NCI-H748 treated with DMSO at 0.1 percent for 48 hours (cell line): ENCODE measurements at places on chromosomes 1 and 21.

GRCh38 chr1:181674617-181675016 lies 191.3 kb downstream of the CACNA1E start:
- no peak for DNase-seq

DNA sequence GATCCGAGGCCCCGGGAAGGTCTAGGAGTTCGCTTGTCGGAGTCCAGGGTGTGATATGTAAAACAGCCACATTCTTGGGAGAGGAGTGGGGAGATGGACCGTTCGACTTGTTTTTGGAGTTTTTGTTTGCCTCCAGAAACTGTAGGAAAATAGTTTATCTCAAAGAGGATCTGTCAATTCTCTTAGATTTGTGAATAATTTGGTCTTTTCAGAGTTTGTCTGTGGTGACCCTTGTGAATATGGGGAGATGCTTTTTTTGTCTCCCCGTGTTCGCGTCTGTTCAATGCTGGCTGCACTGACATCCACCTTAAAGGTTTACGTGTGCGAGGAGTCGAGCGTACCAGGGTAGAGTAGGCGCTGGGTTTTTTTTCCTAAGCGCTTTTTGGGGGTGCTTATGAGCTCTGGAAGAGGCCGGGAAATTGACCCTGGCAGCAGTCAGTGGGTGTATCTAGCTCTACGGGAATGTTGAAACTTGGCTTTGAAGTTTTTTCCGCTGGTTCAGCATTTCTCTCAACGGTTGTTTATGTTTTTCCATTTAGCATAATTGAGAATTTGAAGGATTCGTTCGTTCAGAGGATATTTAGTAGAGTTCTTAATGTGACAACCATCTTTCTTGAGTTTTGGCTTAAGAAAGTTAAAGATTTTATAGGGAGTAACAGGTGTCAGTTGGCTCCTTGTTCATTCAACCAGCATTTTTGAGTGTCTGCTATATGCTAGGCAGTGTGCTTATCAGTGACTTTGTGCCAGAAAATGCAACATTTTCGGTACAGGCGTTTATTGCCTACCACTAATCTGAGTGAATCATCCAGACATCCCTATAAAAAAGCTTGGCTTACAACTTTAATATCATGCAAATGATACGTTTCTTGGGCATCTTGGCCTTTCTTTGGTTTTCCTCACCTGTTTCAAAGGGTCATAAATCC lies 1.2 kb downstream of the SZRD1 start:
- no peak for DNase-seq

- DNase-seq: no peak
These were observed 43.3 kb upstream of the DIRAS3 start for GRCh38 chr1:68093737-68094136.

DNA sequence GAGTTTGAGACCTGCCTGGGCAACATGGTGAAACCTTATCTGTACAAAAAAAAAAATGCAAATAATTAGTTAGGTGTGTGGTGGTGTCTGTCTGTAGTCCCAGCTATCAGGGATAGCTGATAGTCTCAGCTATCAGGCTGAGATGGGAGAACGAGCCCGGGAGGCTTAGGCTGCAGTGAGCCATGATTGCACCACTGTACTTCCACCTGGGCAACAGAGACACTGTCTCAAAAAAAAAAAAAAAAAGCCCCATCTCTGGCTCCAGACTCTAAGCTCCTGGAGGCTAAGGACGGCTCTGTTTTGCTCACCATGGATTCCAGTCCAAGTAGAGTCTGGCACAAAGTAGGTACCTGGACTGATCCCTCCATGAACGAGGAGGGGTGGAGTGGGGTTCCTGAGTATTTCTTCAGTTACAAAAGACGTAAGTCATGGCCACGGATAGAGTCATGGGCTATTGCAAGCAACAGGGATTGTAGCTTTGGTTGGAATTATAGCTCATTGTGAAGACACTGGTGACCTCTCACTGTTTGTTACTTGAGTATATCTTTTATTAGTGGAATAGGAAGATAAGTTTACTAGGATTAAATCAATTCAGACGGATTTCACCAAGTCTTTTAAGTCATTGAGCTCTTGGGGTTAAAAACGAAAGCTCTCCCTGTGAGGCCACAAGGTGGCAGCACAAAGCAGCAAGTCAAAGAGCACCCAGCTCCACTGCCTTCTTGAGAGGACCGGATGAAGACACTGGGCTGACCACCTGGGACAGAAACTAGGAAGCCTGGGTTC lies 35.6 kb upstream of the TMEM61 start:
- DNase-seq: peak; percentile 43

DNA sequence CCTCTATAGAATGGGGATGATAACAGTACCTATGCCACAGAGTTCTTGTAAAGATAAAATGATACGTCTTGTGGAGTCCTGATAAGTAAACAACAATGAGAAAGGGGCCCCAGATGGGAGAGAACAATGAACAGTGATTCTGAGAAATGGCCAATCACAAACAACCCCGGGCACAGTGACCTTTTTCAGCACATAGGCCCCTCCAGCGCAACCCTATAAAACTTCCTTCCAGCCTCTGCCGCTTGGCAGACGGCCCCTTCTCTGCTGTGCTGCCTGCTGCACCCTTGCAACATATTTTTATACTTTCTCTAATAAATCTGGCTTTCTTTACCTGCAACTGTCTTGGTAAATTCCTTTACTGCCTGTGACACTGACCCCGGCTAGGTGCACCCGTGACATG lies 8.9 kb downstream of the RCAN1 start:
- no peak for DNase-seq

DNA sequence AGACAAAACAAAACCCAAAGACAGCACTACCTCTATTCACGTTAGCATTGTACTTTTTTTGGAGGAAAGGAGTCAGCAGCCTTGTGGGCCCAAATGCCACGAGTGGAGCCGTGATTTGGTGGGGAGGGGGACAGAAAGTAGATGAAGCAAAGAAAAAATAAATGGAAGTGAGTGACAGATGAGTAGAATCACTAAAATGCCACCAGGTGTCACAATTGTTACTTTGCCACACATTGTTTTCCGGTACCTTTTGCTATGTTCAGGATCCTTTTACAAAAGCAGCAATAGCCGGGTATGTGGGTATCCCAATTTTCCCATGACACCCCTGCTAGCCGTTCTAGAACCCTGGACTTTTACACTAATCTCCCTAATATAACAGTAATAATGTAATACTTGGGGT lies 85.0 kb upstream of the AK4 start:
- DNase-seq: peak; percentile 19

- DNase-seq: no peak
These were observed 155.1 kb downstream of the FGGY start for GRCh38 chr1:59452026-59452425.

DNA sequence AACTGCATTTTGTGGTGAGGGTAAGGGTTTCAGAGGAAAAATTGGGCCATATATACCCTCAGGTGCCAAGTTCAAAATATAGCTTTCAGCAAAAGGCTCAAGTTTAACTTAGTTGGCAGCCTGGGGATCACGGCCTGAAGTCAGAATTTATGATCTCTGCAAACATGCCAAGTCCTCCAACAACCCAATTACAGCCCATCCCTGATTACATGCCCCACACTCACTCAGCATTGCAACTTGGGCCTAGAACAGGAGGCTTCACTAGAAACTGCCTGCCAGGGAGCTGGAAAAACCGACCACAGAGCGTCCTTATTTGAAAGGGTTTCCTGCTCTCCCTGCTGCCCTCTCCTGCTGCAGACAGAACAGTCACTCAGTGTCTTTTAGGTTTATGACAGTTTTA lies 12.4 kb downstream of the FYB2 start:
- DNase-seq: no peak

DNA sequence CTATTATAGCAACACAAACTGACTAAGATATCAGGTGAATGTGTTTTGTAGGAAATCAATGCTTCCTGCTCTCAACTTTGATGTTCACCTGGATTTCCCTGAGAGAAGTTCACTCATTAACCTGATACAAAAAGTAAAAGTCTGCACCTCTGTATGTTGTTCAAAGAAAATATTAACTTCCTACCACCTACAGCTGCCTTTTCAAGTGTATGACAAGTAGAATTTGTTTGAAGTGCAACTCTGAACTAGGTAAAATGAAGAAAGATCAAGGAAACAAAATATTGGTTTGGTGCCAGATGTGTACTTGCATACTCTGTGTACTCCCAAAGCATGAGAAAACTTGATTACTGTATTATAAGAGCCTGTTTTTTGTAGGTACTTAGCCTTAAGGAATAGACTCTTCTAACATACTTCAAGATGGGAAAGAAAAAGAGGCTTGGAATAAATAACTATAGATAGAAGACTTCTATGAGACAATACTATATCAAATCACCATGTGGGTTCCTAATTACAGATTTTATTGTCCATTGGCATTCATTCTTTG lies 193.4 kb downstream of the APP start:
- DNase-seq: no peak

DNA sequence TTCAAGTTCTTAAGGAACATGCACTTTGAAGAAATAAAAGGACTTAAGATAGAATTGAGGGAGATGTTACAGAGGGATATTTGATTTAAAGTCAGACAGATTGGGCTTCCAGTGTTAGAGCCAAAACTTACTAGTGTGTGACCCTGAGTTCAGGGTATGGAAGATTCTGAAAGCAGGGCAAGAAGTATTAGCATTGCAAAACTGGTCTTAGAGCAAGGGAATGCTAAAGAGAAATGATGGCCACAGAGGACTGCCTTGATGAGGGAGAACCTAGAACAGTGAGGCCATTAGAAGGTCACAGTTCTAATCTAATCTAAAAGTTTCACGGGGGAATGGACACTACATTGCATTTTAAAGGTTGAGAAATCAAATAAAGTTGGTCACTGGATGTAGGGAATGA lies 45.5 kb downstream of the UROD start:
- no peak for DNase-seq

DNA sequence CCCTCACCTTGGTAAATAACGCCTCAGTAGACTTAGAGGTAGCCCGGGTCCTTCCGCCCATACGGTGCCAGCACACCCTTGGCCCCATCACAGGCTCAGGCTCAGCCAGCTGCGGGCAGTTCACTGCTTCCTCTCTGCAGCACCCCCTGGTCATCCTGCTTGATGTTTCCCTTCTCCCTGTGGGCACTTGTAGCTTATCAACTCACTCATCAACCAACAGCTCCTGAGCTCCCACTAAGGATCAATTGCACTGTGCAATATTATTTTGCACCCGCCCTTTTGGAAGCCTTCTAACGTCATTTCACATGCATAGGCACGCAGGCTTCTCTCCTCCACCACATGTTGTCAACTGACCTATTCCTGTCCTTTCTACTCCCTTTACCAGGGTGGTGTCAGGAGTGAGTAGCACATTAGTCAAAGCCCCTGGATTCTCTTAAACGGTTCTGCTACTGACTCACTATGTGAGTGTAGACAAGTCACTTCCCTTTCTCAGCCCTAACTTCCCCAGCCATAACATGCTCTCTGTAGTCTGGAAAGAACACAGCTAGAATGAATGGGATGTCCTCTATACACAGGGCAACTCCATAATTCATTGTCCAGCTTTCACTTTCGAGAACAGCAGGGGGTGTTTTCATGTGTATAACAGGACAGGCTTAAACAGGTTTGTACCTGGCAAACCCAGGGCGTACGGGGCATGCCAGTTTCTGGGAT lies 47.1 kb upstream of the IRF2BP2 start:
- no peak for DNase-seq

- no peak for DNase-seq
These were observed 12.3 kb downstream of the UQCRH start for GRCh38 chr1:46315669-46316403.

DNA sequence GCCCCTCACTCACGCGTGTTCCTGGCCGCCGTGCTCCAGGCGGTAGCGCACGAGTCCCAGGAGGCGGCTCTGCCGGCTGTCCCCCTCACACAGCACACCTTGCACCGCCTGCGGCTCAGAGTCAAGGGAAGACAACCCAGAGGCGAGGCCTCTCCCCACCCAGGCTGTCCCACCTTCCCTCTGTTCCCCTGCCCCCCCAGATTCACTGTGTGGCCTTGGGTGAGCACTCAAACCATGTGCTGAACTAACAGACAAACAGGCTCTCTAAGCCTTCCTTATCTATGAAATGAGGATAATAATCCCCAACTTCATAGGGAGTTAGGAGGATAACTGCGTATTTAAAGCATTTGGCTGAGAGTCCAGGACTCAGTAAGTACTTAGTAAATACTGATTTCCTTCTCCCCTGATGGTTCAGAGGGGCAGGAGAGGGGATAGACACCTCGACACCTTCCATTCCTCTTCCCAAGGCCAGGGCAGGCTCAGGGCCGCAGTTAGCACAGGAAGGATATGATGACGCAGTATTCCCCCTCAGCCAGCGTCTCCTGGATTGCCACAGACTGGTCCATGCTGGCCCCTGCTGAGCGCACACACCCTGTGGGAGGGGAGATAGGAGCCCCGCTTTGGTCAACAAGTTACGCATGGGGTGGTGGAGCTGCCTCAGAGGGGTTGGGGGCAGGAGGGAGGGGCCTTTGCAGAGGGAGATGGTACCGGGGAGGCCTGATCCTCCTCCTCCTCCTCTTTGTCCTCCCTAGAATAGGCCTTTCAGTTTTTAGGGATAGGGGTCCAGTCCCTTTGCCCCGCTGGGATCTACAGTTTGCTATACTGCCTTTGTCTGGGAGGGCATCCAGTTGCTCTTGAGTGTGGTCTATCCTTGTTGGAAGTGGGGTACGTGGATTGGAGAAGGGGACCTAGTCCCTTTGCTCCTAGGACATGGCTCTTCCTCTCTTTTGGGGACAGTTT lies 830 bp downstream of the INPP5B start:
- no peak for DNase-seq

DNA sequence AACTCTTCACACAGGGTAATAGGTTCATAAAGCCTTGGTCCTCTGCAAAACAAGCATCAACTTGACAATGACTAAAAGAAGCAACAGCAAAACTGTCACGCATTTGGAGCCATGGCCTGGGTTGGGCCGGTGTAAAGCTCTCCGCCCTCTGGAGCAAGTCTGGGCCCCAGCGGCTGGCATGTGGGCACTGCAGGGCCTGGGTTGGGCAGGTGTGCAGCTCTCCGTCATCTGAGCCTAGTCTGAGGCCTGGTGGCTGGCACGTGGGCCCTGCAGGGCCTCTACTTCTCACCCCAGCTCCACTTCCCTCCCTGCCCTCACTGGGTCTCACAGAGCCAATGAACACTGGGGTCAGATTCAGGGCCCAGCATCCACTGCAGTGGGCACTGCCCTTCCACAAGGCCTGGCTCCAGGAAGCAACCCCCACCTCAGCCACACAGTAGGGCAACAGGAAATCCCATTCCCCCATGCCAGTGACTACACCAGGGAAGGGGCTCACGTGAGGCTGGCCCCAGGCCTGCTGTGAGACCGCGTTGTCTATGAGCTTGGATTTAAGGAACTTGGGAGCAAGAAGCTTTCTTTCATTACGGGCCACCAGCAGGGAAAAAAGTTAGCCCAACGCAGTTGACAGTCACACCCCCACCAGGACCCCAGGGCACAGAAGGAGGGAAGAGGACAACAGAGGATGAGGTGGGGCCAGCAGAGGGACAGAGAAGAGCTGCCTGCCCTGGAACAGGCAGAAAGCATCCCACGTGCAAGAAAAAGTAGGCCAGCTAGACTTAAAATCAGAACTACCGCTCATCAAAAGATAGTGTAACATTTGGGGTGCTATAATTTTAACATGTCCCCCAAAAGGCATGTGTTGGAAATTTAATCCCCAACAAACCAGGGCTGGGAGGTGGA lies 52.7 kb downstream of the NPHP4 start:
- DNase-seq: no peak

DNA sequence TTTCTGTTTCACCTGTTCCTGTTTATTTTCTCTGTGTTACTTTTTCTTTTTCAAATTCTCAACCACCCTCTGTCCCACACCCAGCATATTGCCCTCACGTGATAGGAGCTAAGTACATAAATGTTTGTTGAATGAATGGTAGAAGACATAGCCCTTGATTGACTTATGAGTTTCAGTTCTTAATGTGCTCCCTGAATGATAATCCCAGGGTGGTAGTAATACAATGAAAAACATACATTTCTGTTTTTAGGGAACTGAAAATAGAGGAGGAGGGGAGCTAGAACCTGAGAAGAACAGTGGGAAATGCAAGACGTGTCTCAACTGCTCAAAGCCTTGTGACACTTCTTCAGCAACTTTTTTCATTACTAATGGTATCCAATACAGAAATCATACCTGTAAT lies 147.1 kb downstream of the SPATA46 start:
- DNase-seq: no peak
